ENCODE measurements at places on chromosomes 2 and 18.

GRCh38 chr2:227906991-227907390 lies 35.6 kb downstream of the DAW1 start:
- DNase-seq: no peak

GRCh38 chr2:29106256-29106655 lies 9.0 kb upstream of the CLIP4 start:
- DNase-seq: no peak

- DNase-seq: no peak
Observed at GRCh38 chr2:74693668-74694067, 39.6 kb downstream of the SEMA4F start.

DNA sequence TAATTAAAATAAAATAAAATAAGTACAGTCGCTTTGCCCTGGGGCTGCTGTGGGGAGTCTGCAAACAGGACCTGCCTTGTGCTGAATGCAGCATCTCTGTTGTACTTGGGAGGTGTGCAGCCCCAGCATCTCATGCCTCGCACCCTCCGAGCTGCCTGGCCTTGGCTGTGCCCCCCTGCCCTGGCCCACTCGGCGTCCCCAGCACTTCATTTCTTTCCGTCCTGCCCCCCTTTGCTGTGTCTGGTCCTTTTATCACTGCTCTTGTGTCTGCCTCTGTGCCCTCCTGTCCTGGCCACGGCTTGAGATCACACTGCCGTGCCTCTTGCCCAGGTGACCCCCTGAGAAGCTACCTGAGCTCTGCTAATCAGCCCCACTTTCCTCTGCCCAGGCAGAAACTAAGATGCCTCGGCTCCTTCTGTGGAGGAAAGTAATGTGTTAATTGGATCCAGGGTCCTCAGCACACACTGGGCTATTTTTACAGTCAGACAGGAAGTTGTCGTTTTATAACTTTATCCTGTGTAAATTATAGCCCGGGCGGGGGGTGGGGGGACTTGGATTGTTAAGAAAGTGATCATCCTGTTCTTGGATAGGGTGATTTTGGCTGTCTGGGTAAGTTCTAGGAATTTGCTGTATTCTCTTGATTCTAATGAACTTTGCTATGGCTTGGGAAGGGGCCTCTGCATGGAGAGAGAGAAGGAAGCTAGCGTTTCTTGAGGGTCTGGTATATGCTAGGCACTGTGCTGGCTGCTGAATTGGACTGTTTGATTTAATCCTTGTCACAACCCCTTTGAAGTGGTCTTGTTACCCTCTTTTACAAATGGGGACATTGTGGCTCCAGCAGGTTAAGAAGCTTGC lies 69.4 kb downstream of the AGAP1 start:
- DNase-seq: no peak

DNA sequence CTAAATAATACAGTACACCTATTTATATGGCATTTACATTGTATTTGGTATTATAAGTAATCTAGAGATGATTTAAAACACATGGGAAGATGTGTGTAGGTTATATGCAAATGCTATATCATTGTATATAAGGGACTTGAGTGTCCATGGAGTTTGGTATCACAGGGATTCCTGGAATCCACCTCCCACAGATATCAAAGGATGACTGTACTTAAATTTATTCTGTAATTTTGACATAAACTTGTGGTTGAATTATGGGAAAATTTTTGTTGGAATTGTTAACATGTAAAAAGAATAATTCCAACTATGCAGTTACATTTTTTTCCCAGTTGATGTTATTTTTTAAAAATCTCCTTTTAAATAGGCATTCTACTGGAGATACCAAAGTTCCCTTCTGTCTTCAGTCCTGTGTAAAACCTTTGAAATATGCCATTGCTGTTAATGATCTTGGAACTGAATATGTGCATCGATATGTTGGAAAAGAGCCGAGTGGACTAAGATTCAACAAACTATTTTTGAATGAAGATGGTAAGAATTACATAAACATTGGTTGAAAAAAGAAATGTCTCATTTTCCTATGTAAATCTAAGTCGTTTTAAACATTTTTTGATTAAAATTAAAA lies 24.1 kb downstream of the GLS start:
- DNase-seq: peak; percentile 80

GRCh38 chr2:170013802-170014551 lies 164.0 kb upstream of the MYO3B start:
- DNase-seq: no peak

DNA sequence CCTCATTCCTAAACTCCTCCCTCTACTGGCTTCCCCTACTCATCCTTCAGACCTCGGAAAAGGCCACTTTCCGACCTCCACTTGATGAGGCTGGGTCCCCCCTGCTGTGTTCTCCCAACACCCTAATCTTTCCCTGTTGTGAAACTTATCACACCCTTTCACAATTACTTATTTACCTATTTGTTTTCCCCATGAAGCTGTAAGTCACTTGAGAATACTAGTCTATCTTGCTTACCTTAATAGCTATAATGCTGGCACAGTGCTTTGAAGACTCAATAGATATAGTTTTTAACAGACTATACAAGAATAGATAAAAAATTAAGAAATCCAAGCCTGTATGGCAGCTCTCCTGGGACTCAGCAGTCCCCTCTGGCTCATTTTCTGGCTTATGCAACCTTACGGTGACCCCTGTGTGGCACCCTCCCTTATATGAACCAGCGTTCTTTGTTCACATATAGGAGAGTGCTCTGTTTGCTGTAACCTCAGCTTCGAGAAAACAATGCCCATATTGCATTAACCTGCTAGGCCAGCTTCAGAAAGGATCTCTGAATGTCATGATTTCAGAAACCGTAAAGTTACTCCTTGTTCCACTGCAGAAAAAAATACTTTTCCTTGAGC lies 220.4 kb upstream of the PKDCC start:
- no peak for DNase-seq

GRCh38 chr2:25431604-25432003 lies 89.9 kb upstream of the DNMT3A start:
- no peak for DNase-seq

DNA sequence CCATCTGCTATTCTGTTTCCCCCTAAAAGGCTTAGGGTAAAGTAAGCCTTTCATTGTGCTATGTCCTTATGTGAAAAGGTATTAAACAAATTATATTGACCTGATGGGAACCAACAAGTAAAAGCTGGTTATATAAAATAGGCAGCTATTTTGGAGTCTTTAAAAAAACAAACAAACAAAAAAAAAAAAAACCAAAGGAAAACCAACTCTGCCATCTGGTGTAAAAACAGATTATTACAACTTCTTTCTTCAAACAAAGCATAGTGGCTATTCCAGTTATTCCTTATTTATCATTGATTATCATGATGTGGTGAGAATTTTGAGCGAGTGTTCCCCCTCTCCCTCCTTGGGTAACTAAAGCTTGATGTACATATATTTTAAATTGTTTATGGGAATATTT lies 122.3 kb upstream of the FHL2 start:
- DNase-seq: no peak

DNA sequence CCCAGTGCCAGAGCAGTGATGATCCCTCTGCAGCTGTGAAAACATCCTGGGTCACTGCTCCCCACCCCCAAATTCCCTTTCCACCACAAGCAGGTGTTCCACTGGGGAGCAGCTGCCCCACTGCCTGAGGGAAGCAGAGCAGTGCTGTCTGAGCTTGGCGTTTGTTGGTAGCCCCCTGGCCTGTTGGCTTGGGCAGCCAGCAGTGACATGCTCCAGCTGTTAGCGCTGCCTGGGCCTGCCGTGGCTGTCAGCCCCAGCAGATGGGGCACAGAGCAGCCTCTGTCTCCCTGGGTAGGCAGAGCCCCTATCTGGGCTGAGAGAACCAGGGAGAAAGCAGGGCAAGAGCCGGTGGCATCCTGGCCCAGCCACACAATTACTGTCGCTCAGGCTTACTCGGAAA lies 247.7 kb downstream of the GLI2 start:
- no peak for DNase-seq

- no peak for DNase-seq
Observed at GRCh38 chr2:218780851-218781690, 876 bp upstream of the CYP27A1 start.

DNA sequence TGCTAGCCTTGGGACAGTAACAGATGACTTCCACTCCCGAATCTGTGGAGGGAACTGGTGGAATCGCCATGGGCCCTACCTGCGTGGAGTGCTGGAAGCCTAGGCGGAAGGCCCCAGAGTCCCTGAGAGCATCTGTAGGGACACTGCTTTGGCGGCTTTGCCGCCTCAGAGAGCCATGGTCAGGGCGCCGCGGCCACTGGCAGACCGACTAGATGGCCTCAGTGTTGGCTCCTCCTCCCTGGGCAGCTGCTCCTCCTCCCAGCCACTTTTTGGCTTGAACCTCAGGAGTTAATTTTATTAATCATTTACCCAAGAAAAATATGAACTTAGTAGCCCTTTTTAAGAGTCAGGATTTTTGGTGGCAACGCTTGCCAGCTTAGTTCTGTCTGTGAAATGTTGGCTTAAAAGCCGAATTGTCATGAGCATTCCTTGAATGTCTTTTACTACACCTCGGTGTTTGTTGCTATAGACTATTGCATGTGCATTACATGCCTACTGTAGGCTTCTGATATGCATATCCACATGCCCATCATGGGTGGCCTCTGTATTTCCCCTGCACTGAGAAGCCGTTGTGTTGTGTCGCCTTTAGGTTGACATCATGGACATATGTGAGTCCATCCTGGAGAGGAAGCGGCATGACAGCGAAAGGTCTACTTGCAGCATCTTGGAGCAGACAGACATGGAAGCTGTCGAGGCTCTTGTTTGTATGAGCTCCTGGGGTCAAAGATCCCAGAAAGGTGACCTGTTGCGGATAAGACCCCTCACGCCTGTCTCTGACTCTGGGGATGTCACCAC lies 2.4 kb downstream of the KLF11 start:
- DNase-seq: no peak

DNA sequence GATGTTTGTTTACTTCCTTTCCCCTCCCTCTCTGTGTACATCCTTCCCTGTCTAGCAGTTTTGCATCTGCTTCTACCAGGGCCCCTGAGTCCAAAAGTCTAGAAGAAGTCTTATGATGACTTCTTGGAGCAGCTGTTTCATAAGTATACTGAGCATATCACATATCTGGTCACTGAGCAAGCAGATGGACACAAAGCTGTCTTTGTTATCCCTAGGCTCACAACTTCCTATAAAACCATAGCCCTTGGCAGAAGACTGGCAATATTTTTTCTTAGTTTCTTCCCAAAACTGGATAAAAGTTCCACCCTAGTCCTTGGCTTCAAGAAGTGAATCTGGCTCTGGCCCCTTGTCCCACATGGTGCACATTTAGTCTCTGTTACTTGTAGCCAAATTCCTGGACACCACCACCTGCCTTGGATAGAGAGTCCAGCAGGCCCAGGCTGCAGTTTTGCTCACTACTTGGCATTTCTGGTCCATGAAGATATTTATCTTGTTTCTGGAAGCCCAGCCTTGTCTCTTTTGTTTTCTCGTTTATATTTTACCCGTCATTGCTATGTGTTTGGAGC lies 22.5 kb downstream of the THOC1 start:
- DNase-seq: no peak

DNA sequence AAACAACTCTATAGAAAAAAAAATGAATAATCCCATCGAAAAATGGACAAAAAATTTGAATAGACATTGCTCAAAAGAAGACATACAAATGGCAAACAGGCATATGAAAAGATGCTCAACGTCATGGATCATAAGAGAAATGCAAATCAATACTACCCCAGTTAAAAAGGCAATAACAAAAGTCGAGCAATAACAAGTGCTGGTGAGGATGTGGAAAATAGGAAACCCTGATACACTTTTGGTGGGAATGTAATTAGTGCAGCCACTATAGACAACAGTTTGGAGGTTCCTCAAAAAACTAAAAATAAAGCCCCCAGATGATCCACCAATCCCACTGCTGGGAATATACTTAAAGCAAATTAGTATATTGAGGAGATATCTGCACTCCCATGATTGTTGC lies 701.5 kb downstream of the NUP35 start:
- DNase-seq: no peak

DNA sequence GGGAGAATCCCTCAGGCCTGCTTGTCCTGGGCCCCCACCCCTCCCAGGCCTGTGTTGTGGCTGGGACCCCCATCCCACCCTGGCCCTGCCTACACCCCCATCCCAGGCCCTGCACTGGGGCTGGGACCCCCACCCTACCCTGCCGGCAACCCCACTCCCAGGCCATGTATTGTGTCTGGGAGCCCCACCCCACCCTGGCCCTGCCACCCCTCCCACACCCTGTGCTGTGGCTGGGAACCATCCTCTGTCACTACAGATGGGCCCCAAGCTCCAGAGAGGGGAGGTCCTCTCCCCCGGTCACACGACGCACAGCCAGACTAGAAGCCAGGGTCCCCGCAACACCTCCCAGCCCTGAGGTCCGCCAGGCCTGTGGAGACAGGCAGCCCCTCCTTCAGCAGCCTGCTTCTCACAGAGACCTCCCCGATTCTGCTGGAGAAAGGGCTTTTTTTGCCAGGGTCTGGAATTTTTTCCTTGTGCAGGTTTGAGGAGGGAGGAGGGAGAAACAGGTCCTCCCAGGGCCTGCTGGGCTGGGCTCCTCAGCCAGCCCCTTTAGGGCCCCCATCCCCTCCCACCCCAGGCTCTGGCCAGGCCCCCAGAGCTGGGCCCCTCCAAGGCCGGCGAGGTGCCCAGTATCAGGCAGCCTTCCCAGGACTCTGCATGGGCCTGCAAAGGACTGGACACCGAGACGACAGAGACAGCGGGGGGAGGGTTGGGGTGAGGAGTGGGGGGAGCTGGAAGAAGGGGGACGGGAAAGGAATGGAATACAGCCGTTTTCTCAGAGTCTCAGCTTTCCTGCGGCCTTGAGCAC lies 28.0 kb downstream of the KIF1A start:
- no peak for DNase-seq

- DNase-seq: no peak
Observed at GRCh38 chr2:11437602-11438001, 28.4 kb downstream of the E2F6 start.

Data from NCI-H226 (cell line).